ENCODE measurements at places on chromosomes 2 and 18. TPM values are rescaled to one million over a fixed set of nuclear protein-coding genes. Genes with fewer than 3 reads are reported as not detected.

Gene GAD1
- not detected for total RNA-seq

Gene AOX1
- 23.0 TPM for total RNA-seq

Gene POTEJ
- total RNA-seq, result not detected

Gene ACMSD
- total RNA-seq, result not detected

Gene FSHR
- not detected for total RNA-seq

Gene PSTPIP2
- total RNA-seq, result 2.7 TPM

Gene DHX57
- total RNA-seq, result 26.6 TPM

Gene SERPINB2
- 2.4 TPM for total RNA-seq

Gene MPHOSPH10
- total RNA-seq, result 23.6 TPM

Gene GKN2
- not detected for total RNA-seq

Gene ALPI
- total RNA-seq, result not detected

Gene CEBPZOS
- total RNA-seq, result 12.9 TPM

Gene GRP
- not detected for total RNA-seq

Gene EVX2
- not detected for total RNA-seq

Gene GKN1
- not detected for total RNA-seq

Gene DSG3
- under 0.01 TPM for total RNA-seq

Gene LRP2
- not detected for total RNA-seq

Gene SULT1C3
- not detected for total RNA-seq

Gene ANTXR1
- total RNA-seq, result 86.4 TPM

Gene XDH
- total RNA-seq, result under 0.01 TPM

Gene LYG2
- total RNA-seq, result not detected

Gene GALR1
- total RNA-seq, result not detected

Gene TBC1D8
- total RNA-seq, result 35.3 TPM

Gene CNRIP1
- 23.8 TPM for total RNA-seq

Gene TRIM43
- not detected for total RNA-seq

Gene TNS1
- 71.2 TPM for total RNA-seq

Gene B3GNT2
- 21.4 TPM for total RNA-seq

Gene ABCB11
- not detected for total RNA-seq

Gene CELF4
- under 0.01 TPM for total RNA-seq

Gene PLCL1
- total RNA-seq, result 18.6 TPM

Gene EHD3
- 108 TPM for total RNA-seq

Gene TSGA10
- 2.8 TPM for total RNA-seq

Gene MZT2B
- total RNA-seq, result 204 TPM

Gene C1GALT1C1L
- total RNA-seq, result 0.31 TPM

Gene ZNF804A
- 0.25 TPM for total RNA-seq

Gene TMEM247
- total RNA-seq, result not detected

Gene CDK5R2
- total RNA-seq, result not detected

Gene HOXD1
- total RNA-seq, result not detected

Gene ITGB6
- total RNA-seq, result 0.06 TPM

Gene REEP1
- 0.50 TPM for total RNA-seq

Gene DTNA
- 14.7 TPM for total RNA-seq

Gene PTCD3
- 79.6 TPM for total RNA-seq

Gene ARHGAP28
- total RNA-seq, result 5.1 TPM

Gene HADHB
- 96.4 TPM for total RNA-seq

Gene RABL2A
- total RNA-seq, result 8.3 TPM

Gene FNDC4
- 87.1 TPM for total RNA-seq

Gene UGT1A3
- total RNA-seq, result not detected

Gene SLC23A3
- total RNA-seq, result 1.6 TPM

Gene FTCDNL1
- 0.53 TPM for total RNA-seq

Gene CD207
- not detected for total RNA-seq

Gene PTPRN
- 0.25 TPM for total RNA-seq

Gene NGEF
- 14.9 TPM for total RNA-seq

Gene CNNM4
- 1.8 TPM for total RNA-seq
